ENCODE measurements at places on chromosomes 5 and 9.

DNA sequence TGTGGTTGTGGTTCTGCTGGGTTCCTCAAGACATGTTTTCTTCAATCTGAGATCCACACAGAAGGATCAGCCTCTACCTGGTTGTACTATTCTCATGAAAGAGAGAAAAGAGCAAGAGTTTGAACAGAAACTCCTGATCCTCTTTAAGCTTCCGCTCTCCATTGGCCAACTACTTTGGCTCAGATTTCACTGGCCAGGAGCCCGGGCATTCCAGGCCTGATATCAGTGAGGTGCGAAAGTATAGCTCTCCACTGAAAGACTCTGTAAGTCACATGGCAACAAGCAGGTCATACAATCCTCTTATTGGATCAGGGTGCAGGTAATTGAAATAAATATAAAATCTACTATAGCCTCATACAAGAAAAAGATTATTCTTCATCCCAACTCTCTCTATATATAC, 920.5 kb downstream of the TLE4 start:
- DNase-seq, result no peak

DNA sequence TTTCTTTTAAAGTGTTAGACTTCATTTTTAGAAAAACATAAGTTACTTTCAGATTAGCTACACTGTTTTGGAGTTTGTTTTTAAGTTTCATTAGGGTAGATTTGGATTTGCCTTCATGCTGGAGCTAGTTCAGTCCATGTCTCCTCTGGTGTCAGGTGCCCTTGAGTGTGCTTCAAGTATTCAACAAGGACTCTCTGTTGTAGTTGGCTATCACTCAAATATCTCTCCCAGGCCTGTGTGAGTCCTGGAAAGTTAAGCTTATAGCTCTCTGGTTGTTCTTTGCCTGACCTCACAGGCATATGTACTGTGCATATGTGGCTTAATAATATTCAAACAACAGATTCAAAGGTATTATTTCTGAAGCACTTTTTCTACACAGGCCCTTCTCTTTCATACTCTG, 45.4 kb downstream of the PTBP3 start:
- no peak for DNase-seq

GRCh38 chr5:134536876-134537275, 11.4 kb downstream of the JADE2 start:
- DNase-seq, result no peak

- no peak for DNase-seq
These were observed 14.0 kb upstream of the PDLIM4 start for GRCh38 chr5:132243366-132243977.

DNA sequence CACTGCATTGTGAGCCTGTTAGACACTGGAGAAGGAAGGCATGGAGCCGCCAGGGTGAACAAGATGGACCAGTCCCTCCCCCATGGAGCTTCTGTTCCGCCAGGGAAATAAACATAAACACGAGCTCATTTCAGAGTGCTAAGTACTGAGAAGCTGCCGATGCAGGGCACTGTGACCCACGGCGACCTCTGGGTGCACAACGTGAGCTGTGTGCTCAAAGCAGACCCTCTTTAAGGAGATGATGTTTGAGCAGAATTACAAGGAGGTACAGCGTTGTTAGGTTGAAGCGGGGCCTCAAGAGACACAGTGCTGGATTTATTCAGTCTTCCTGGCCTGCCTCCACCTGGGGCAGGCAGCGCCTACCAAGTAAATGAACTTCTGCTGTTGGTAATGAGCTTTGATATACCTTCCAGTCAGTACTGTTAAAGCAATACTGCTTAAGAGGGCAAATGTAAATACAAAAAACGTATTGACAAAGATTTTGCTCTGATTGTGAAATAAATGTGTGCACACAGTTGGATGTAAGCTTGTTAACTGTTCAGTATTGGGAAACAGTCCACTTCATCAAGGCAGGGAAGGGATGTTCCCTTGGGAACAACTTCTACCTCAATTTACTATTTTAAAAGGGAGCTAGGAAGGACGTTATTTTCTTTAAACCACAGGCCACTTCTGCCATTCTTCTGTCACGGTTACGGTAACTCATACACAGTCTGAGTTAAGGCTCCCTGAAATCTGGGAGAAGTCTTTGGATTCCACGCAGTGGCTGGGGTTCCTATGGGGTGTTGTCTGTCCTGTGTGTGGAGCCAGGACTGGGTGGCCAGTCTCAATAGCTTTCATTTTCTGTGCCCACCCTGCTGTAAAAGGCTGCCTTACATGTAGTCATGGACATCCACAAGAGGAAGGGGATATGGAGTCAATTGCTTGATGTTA, 48.9 kb upstream of the DMRT1 start:
- DNase-seq, result no peak

DNA sequence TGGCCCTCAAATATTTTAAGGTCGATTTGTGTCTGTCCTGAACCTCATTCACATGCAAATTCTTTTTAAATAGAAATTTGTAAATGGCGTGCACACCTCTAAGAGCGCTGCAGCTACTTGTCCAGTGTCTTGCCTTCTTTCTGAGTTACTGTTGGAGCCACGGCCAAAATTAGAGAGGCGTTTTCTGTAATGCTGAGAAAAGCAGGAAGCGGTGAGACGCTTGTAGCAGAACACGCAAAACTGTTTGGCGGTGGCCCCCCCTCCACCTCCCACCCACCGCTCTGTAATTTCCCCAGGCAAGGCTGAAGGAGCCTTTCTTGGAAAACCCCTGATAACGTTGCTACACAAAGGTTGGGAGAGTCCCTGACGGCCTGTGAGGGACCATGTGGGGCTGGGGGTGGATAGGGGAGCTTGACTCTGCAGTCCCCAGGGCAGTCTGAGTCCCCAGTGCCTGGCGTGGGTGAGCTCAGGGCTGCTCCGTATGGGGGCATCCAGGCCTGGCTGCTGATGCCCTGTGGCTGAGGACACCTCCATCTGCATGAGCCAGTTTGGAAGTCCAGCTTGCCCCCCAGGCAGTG, 96.5 kb downstream of the GADD45G start:
- DNase-seq, result no peak

GRCh38 chr9:89486681-89487080, 11.2 kb downstream of the SEMA4D start:
- no peak for DNase-seq

GRCh38 chr5:18281947-18282581, 647.8 kb downstream of the TAF11L14 start:
- peak; percentile 33 for DNase-seq
